Endothelial cell of umbilical vein (primary cell): ENCODE measurements at places on chromosomes 5 and 9. TPM values are rescaled to one million over a fixed set of nuclear protein-coding genes. Genes with fewer than 3 reads are reported as not detected.

CBY3 gene
- total RNA-seq, result not detected in 2 replicates

UAP1L1 gene
- total RNA-seq, result 38.1 and 41.7 TPM in 2 replicates

RLN2 gene
- 0.48 TPM in 1 of 2 replicates, not detected in the other for total RNA-seq

INSYN2B gene
- 8.2 and 9.9 TPM in 2 replicates for total RNA-seq

PCDHA9 gene
- not detected in 2 replicates for total RNA-seq

ITGA2 gene
- total RNA-seq, result 53.2 and 62.3 TPM in 2 replicates

PRR7 gene
- total RNA-seq, result 5.7 and 6.5 TPM in 2 replicates

SCAI gene
- total RNA-seq, result 6.9 and 9.3 TPM in 2 replicates
